ENCODE measurements at places on chromosomes 7 and 10. TPM values are rescaled to one million over a fixed set of nuclear protein-coding genes. Genes with fewer than 3 reads are reported as not detected.
A peak's percentile ranks its signal among the peaks of the same experiment; 100 is the strongest.

The GPR85 gene
- total RNA-seq = not detected

GRCh38 chr7:66304536-66304935, 99.4 kb downstream of the TPST1 start:
- DNase-seq = no peak

The OSBPL3 gene
- total RNA-seq = 17.1 TPM

DNA sequence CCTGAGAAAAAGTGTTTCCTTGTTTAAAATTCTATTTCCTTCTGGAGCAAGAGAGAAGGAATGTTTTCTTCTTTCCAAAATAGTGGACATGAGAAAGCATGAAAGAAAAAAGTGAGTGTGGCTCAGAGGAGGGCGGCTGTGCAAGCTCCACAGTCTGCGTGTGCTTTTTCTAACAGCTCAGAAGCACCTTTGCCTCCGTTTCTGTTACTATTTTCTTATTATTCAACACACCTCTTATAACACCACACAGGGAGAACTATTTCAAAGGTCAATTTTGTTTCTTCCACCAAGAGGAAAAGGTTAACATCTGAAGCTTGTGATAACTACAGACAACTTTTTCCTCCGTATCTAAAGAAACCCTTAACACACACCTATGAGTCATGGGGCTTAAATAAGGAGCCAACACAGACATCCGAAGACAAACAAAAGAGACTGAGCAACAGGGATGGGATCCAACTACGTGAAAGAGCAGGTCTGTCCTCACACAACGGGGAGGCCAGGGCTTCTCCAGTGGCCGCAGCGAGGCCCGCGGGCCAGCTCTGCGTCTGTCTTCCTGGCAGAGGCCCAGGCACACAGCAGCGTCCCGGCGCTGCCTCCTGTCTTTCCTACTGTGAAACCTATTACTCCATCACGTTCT, 36.2 kb upstream of the NCAPG2 start:
- DNase-seq = no peak

DNA sequence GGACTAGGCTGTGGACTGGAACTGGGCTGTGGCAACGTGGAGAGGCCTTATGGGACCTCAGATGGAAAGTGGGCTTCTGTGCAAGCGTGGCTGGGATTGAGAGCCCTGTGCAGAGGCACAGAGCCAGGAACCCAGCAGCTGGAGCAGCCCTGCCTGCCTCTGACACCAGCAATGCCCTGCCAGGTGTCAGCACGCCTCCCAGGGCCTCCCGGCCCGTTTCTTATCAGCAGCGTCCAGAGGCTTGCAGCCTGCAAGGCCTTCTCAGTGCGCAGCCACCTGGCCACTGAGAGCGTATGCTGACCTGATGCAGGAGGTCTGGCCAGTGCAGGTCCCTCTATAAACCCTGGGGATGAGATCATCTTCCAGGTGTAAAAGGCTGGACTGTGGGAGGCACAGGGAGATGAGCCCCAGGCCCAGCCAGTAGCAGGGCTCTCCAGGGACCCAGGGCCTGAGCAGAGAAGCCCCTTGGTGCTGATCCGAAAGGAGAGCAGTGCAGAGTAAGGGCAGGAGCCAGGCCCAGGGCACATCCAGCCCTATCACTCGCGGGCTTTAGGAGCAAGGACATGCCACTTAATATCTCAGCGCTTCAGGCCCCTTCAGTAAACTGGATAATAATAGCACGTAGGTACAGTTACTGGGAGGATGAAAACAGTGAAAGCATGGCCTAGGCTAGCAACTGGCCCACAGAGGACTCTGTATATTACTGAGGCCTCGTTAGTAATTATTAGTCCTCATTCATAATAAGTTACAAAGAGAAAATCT, 38.8 kb upstream of the ANTXRL start:
- no peak for DNase-seq

GRCh38 chr10:13536674-13537366, 8.0 kb upstream of the BEND7 start:
- DNase-seq = peak; percentile 77

DNA sequence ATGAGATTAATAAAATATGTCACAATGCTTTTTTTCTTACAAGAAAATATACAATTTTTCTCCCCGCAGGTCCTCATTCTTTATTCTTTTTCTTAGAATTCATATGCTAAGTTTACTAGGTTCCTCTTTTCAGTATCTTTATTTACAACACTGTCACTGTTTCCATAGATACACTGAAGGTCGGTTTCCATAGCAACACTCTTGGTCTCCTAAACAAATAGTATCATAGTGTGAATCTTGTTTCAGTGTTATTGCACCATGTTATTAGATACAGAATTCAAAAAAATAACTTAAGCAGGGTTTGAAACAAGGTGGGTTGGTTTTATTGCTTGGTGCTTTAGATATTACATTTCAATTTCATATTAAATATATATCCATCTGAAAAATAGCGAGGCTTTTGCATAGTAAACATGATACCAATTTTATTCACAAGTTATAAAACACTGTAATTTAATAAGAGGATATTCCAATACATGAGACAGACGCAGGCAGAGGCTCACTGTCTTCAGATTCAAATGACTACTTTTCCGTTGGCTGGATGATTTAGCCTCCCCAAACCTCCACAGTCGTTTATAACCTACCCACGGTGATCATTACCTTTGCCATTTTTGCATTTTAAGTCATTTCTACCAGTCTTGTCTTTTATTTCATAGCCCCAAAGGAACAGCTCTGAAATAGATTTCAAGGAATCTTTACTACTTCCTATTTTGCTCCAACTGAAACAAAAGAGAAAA, 88.9 kb upstream of the KLF6 start:
- peak; percentile 25 for DNase-seq

The CUBN gene
- total RNA-seq = 1.9 TPM

DNA sequence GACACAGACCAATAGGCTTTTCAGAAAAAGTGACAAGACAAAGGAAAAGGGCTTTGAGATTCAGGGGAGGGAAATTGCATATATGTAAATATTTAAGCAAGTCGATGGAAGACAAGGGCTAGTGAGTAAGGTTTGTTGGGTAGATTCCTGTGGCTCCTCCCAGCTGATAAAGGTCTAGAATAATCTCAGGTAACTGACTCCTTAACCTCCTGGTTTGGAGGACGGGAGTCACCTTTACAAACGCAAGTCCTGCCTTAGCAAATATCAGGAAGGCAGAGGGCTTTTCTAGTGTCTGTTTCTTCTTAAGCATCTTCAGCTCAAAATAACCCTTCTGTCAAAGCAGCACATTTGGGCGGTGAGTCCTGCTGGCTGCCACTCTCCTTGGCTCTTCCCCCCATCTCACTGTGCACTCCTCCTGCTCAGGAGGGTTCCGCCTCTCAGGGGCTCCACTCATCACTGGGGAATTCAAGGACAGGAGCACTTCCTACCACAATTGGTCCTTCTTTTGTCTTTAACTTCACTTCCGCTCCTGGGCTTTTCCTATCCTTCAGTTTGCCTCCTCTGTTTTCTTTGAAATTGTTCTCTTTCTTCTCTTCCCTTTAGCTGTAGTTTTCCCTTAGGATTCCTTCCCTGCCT, 496.3 kb upstream of the KLF6 start:
- DNase-seq = no peak

The STAG3 gene
- total RNA-seq = 2.4 TPM

DNA sequence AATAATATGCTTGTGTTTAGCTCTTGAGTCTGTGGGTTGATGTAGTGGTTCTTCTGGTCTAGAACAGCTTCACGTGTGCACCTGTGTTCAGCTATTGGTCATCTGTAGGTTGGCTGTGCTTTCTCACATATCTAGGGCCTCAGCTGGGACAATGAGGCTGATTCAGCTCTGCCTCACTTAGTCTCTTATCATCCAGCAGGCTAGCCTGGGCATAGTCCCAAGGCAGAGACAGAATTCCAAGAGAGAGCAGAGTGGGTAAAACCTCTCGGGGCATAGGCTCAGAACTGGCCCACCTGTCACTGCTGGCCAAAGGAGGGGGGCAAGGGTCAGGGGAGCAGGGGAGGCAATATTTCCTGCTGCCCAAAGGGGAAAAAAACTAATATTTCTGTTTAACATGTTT, 32.0 kb upstream of the MXI1 start:
- no peak for DNase-seq

DNA sequence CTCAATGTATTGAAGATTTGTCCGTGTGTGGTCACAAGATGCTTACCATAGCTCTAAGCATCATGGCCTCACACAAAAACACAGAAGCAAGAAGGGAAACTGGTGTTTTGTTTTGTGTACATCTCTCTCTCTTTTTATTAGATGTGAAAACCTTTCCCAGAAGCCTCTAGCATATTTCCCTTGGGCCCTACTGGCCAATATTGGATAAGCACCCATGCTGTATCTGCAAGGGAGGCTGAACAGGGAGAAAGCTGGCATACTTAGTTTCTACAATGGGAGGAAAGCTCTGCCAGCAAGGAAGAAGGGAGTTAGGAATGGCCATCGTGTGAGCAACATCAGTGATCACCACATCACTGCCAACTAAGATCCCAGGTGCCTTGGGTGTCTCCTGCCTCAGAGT, 9.6 kb upstream of the NAMPT start:
- no peak for DNase-seq

- DNase-seq = no peak
Measured at GRCh38 chr10:15120523-15120922, 23.4 kb downstream of the RPP38 start.

The TACR2 gene
- total RNA-seq = 0.21 TPM

The LLCFC1 gene
- not detected for total RNA-seq

The OR9A2 gene
- not detected for total RNA-seq

DNA sequence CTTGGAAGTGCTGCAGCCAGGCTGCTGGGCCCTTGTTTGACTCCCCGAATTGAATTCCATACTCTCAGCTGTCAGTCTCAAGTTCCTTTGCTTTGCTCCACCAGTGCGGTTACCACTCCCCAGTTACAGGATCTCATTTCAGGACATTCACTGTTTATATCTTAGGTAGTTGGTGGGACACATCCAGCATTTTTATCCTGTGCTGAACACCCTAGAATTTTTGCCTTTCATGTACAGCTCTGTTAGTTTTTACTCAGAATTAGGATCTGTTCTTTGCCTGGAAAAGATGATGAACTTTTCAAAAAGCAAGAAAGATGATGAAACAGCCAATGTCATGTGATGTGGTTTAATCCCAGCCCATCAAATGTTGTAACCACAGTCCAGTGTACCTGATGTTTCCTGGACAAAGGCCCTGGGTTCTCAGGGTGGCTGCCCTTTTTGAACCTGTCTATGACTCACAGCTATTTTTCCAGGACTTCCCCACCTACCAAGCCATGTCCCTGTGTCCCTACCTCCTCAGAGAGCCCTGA, 149.7 kb downstream of the NOC3L start:
- no peak for DNase-seq

The PRKCQ gene
- not detected for total RNA-seq

- no peak for DNase-seq
Measured at GRCh38 chr7:142870566-142871259, 14.8 kb downstream of the TRPV6 start.

The HDAC9 gene
- total RNA-seq = 28.3 TPM

DNA sequence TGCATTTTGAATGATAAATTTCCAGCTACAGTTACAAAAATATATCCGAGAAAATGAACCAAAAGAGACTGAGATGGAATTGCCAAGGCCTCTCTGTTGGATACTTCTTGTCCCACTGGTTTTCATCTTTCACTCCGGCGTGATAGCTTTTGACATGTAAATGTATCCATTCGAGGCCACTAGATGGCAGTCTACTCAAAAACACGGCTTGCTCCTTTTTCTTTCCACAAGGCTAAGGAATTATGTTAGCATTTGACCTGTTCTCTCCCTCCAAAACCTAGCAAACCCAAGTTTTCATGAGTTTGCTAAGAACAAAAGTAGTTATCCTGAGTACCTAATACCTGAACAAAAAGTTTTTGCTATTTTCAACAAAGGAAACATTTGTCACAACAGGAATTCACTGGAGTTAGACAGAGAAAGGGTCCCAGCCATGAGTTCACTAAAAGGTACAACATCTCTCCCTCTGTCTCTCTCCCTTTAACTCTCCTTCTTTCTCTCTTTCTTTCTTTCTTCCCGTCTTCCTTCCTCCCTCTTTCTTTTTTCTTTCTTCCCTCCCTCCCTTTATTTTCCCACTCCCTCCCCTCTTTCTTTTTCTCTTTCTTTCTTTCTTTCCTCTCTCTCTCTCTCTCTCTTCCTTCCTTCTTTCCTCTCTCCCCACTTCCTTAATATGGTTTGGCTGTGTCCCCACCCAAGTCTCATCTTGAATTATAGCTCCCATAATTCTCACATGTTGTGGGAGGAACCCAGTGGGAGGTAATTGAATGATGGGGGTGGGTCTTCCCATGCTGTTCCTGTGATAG, 207.9 kb upstream of the MYO3A start:
- DNase-seq = peak; percentile 89

The XPNPEP1 gene
- 65.4 TPM for total RNA-seq

DNA sequence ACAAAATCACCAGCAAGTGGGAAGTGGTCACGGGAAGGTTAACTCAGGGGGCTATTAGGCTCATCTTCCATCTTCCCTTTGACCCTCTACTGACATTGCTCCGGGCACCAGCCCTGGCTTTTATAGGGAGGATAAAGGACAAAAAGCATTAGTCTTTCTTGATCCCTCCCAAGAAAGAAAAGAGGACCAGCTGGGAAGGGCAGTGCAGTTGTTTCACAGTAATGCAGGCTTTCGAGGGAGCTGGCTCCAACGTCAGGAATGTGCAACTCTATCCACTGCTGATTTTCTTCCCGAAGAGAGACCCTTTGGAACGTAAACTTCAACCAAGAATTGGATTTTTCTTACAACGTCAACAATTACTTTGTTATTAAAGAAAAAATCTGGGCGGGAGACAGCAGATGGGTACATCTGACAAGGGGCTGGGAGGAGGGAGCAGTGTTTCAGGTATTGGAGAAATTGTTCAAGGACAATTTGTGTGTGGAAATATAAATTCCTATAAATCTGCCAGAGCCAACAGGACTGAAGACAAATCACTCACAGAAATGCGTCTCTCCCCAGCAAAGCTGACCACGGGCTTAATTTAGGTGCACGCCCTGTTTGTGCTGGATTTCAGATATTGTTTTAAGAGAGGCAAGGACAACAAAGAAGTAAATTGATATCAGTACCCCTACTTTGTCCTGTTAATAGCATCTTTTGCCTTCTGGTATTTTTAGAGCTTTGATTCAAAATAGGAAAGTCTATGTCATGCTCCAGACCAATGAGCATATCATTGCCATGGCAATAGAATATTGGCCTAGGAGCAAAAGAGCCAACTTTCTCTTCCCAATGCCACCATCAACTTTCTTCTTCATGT, 23.4 kb upstream of the ARID5B start:
- DNase-seq = no peak

GRCh38 chr7:107779647-107780099, 23.4 kb downstream of the SLC26A3 start:
- no peak for DNase-seq

- no peak for DNase-seq
Measured at GRCh38 chr10:126671402-126671975, 996 bp upstream of the C10orf90 start.

GRCh38 chr10:76554478-76554877, 1083.1 kb downstream of the KCNMA1 start:
- no peak for DNase-seq

The CFAP69 gene
- 4.3 TPM for total RNA-seq

The ZCWPW1 gene
- total RNA-seq = 1.1 TPM

Measured in A673 (cell line).